Suppressor macrophage treated with lipopolysaccharide for 4 hours (primary cell): ENCODE measurements at places on chromosomes 6 and 20.

GRCh38 chr6:89522778-89523177 lies 89.8 kb downstream of the ANKRD6 start:
- DNase-seq = no peak

- no peak for DNase-seq
Measured at GRCh38 chr6:90492798-90493197, 94.1 kb downstream of the MAP3K7 start.

GRCh38 chr6:15088904-15089568 lies 156.8 kb upstream of the JARID2 start:
- DNase-seq = no peak

- DNase-seq = no peak
Measured at GRCh38 chr20:57465943-57466342, 59.0 kb downstream of the CTCFL start.

GRCh38 chr20:57880571-57880892 lies 170.7 kb upstream of the PMEPA1 start:
- DNase-seq = no peak

DNA sequence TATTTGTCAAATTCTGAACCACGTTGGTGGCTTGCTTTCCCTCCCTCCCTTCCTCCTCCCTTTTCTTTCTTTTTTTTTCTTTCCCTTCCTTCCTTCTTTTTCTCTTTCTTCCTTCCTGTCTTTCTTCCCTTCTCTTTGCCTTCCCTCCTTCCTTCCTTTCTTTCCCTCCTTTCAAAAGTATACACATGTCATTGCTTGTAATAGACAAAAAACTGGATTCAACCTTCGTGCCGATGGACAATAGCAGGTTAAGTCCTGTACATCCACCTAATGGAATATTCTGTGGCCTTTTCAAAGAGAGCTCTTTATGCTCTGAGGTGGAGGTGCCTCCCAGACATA lies 72.2 kb downstream of the BANF2 start:
- no peak for DNase-seq

DNA sequence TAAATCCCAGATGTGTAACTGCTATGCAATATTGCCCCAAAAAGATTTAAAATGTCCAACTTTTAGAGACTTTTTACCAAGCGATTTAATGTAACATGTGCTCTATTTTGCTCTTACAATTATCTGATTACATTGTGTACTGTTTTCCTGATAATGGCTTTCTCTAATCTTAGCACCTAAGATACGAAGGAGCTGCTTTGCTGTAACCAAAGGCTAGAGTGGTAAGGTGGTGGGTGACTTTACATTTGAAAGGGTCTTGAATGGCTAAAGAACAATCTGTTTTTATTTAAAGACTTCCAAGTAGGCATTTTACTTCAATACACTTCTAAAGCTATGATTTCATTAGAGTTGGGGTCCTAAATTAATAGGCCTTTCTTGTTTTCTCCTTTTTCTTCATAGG lies 1201.6 kb upstream of the MAP3K7 start:
- DNase-seq = no peak

- no peak for DNase-seq
Measured at GRCh38 chr6:28424163-28424562, 19.1 kb downstream of the ZSCAN23 start.

DNA sequence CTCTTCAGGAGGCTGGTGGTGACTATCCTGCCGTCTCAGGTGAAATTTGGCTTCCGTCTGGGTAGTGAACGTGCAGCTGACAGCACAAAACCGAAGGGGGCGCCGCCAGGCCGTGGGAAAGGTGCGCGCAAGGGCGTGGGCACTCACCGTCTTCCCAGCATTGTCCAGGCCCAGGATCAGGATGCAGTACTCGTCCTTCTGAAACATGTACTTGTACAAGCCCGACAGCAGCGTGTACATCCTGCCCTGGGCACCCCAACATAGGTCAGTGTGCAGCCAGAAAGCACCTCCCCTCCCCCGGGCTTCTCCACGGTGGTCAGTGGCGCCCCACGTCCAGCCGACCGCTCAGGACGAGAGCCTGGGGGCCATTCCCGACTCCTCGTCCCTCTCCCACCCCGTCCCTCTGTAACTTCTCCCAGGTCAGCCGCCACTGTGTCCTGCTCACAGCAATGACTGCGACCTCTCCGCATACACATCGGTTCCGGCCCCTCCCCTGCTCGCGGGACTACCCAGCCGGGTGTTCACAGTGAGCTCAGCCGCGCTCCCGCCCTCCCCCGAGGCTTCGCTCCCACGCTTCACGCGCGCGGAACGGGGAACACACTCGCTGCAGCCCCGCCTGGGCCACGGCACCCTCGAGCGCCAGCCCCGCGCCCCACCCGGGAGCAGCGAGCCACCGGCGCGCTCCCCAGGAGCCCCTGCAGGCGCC lies 771 bp downstream of the ARFRP1 start:
- DNase-seq = peak; percentile 79

DNA sequence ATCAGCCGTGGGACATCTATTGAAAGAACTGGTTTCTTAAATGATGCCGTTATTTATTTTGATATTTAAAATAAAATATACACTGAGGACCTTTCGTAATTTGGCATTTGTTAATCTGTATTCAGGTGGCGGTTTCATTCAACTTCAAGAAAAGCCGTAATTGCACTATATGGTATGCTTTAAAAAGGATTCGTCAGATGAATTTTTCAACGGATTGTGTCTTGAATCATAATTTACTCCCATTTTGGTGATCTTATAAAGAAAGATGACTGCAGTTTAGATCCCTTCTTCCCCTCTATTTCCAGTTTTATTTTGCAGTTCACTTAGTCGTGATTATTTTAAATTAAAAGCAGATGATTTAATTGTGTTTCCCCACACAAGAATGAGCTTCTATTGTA lies 761 bp downstream of the KLHL32 start:
- DNase-seq = no peak

GRCh38 chr6:15481390-15482291 lies 181.2 kb downstream of the DTNBP1 start:
- no peak for DNase-seq

DNA sequence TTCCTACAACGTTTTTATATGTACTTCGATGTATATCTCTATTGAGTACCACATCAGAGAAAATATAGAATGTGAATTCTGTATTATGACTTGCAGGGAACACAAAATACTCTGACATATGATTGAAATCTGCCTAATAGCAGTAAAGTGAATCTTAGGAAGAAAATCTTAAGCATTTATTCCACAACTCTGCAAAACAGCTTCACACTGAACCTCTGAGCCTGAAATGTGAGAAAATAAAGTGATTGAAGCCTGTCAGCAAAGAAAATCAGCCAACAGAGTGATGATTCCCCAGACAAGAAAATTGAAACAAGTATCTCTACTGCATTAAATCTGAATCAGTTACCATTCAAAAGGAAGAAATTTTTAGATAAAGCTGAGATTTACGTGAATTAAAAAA lies 499.5 kb upstream of the RNF217 start:
- no peak for DNase-seq

- no peak for DNase-seq
Measured at GRCh38 chr20:9134346-9134745, 65.5 kb downstream of the PLCB4 start.

DNA sequence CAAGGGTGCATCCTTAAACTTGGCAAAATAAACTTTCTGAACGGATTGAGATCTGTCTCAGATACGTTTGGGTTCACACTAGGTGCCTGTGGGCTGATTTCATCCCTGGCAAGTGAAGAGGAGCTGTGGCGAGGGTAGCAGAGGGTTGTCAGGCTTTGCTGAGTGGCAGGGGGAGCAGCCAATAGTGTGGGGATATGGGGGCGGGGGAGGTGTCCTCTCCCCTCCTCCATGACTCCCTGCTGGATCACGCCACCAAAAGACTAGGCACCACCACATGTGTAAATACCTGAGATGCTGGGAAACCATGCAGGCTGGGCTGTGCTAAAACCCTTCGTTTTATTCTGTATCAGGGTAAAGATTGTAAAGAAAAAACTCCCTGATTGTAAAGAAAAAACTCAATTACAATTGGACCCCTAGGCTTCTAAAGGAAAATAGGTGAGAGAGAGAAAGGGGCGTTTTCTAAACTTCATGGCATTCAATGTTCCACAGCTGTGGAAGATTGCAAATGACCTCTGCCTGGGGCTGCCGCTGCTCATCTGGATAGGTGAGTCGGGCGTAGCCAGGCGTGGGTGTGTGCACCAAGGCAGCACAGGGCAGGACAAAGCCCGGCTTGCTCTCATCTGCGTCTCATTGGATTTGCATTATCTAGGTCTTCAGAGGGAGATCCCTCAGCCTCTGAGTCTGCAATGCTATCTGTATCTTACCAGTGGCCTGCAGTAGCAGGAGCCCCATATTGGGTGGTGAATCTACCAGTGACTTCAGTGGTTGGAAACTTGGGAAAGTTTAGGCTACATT lies 26.9 kb upstream of the ADTRP start:
- no peak for DNase-seq

DNA sequence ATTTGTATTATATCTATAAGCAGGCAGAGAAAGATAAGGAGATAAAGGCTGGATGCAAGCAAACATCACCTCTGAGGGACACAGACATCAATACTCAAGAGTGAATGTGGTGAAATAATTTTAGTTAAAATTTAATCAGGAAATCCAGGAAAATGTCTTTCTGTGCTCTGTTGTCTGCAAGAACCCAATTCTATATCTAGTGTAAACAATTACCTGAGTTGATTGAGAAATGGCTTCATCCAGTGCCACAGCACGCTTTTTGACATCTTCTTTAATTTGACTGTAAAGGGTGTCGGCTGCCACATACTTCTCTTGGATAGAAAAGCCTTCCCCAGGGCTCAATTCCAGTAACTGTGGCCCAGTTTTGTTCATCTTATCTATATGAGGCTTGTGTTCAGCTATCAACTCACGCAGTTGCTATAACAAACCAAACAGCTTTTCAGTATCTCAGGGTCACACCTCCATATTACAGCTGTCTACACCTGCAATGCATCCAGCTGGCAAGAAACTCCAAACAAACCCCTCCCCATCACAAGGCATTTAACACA lies 131.6 kb downstream of the DST start:
- no peak for DNase-seq

DNA sequence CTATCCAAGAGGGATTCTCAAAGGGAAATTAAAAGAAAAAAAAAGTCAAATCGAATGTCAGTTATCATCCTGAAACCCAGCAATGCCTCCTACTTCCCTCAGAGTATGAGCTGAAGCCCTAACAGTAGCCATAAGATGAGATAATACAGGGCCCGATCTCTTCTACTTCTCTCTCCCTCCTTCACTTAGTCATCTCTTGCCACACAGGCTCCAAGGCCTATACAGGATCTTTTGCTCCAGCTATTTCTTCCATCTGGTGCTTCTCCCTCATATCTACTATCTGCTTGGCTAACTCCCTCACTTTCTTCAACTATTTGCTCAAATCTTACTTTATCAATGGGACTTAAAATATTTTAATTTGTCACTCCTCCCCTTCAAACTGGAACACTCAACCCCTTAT lies 215.3 kb downstream of the RNGTT start:
- peak; percentile 1 for DNase-seq

DNA sequence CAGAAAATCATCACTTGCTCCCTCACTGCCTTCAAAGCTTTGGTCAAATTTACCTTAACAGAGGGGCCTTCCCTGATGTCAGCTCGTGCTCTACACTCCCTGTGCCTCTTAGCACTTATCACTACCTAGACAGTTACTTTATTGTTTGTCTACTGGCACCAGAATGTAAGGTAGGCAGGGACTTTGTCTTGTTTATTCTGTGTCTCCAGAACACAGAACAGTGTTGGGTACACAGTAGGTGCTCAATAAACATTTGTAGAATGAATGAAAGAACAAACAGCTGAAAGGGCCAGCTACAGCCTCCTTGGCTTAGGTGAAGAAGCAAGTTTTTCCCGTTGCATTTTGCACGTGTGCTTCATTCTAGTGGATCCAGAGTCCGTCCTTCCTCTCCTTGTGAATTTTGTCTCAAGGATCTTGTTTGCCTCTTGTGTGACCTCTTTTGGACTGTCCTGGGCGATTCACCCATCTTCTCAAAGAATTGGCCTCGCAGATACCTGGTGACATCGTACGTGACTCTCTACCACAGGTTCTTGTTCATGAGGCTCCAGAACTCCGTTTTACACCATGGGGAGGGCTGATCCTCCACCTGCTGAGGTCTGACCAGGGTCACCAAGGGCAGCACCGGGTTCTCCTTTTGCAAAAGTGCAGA lies 84.2 kb upstream of the ARMC2 start:
- DNase-seq = no peak

DNA sequence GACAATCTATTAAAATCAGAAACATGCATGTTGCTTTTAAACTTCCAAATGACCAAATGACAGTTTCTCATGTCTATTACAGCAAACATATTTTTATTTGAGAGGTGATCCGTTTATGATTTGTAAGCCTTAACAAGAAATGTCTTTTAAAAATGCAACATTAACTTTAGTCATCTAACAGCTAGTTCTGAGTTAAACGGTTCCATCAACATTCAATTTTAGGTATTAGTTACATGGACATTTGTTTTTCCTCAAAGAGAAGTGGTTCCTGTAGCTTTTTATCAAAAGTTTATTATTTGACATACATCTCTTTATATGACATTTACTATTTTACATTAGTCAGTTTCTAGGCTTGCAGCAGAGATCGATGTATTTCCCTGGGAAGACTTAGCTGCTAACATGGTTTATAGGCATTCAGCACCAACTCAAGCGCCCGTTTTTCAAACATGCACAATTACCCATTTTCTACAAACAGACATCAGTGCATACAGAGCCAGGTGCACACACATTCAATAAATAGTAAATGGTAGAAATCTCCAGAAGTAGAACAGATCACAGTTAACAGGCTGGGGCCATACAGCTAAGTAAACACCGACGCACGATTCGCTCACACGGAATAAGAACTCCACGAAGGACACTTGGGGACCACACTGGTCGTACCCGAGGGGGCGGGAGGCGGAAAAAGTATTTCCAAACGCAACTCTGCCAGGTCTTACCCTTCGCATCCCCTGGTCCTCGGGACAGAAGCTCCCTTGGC lies 882 bp downstream of the CNR1 start:
- DNase-seq = no peak

DNA sequence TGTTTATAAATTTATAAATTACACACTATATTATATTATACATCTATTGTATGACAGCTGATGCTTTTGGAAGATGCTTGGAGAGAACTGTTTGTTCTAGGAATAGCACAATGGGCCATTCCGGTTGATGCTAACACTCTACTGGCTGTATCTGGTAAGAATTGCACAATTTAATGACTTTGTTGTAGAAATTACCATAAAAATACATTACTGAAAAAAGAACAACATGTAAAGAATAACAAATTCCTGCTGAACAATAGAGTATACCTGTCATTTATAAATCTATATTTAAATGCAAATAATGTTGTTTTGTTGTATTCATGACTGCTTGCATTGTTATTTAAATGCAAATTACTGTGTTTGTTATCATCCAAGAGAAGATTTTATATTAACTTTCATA lies 14.4 kb downstream of the NR2E1 start:
- no peak for DNase-seq

- DNase-seq = peak; percentile 41
Measured at GRCh38 chr6:15553736-15554294, 109.0 kb downstream of the DTNBP1 start.
